Right renal cortex interstitium (tissue), 3 donors: ENCODE measurements at places on chromosomes 12 and 14. TPM values are rescaled to one million over a fixed set of nuclear protein-coding genes. Genes with fewer than 3 reads are reported as not detected.
A peak's percentile ranks its signal among the peaks of the same experiment; 100 is the strongest.

- no peak for DNase-seq
These were observed 165.5 kb upstream of the DYRK2 start for GRCh38 chr12:67482751-67483661.

- no peak for DNase-seq
These were observed 260.9 kb downstream of the VRK1 start for GRCh38 chr14:97058074-97058467.

GRCh38 chr12:107822356-107822755 lies 47.9 kb downstream of the ASCL4 start:
- DNase-seq: no peak

DNA sequence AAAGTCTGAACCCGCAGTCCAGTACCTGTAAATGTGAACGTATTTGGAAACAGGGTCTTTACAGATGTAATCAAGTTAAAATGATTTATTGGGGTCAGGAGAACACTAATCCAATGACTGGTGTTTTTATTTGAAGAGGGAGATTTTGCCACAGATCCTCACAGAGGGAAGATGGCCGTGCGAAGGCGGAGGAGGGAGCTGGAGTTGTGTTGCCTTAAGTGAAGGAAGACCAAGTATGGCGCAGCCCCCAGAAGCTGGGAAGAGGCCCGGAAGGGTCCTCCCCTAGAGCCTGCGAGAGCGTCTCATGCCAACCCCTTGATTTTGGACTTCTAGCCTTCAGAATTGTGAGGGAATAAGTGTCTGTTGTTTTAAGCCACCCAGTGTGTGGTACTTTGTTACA lies 102.8 kb upstream of the NUDT4 start:
- DNase-seq: no peak

DNA sequence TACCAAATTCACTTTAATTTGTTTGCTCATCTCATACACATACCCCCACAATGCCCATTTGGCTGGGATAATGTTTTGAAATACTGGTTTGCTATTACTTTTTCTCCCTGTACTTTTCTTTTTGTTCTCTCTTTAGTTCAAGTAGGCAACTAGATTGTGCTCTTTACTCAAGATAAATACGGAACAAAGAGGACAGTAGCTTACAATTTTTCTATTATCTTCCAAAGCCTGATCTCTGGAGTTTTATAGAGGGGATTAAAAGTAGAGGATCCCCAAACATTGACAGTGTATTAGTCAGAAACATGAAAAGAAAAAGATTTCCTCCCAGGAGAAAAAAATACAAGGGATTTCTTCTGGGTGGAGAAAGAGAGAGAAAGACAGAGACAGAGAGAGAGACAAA lies 102.1 kb upstream of the FSCB start:
- no peak for DNase-seq

DNA sequence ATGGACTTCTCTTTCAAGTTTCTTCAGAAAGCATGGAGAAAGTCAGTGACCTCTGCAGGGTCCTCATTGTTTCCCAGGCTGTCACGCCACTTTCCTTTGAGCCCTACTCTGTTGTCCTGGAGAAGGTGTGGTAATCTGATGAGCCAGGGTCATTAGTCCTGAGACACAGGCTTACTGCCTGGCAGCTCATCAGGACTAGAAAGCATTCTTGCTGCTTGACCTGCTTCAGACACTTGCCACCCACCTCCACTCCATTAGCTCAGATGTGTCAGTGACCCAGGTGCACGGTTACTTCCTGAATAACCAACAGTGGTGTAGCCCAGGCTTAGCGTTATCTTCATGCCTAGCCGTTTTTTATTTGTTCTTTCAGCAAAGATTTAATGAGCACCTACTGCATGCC lies 93.9 kb downstream of the FGD4 start:
- DNase-seq: no peak

GRCh38 chr14:104344818-104345620 lies 206.6 kb downstream of the KIF26A start:
- DNase-seq: no peak

- DNase-seq: no peak
These were observed 70.3 kb upstream of the SCN8A start for GRCh38 chr12:51520576-51521325.

- no peak for DNase-seq
These were observed 77.0 kb downstream of the GTF2A1 start for GRCh38 chr14:81143793-81144192.

GRCh38 chr12:81303935-81304334 lies 226.1 kb downstream of the ACSS3 start:
- no peak for DNase-seq

DNA sequence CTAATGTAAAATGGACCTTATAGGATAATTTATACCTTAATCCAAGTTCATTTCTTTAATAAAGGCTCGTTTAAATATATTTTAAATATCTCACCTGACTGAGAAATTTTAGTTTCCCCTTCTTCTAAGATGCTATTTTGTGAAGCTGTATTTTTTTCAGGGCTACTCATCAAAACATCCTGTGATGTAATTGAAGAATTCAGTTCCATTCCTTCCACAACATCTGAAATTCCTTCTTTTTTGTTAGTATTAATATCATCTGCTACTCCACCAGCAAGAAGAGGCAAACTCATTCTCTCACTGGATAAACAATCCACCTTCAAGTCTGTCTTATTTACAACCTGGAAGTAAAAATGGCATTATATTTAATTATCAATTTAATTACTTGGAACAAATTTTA lies 22.5 kb downstream of the LGALS3 start:
- no peak for DNase-seq

- DNase-seq: peak; percentile 23
These were observed 699 bp downstream of the KTN1 start for GRCh38 chr14:55580470-55581341.

DNA sequence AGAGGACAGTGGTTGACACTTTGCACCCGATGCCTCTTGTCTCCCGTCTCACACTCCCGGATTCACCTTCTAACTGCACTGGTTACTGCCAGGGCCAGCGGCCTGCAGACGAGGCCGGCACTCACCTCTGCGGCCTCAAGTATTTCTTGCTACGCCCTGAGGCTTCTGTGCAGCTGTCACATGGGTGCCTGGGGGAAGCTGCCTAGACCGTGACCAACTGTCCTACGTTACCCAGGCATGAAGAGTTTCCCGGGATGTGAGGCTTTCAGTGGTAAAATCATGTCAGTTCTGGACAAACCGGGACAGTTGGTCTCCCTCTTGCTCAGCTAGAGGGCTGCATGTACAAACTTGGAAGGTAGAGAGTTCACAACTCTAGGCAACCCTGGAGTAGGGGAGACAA lies 274.5 kb downstream of the GLT1D1 start:
- DNase-seq: no peak

DNA sequence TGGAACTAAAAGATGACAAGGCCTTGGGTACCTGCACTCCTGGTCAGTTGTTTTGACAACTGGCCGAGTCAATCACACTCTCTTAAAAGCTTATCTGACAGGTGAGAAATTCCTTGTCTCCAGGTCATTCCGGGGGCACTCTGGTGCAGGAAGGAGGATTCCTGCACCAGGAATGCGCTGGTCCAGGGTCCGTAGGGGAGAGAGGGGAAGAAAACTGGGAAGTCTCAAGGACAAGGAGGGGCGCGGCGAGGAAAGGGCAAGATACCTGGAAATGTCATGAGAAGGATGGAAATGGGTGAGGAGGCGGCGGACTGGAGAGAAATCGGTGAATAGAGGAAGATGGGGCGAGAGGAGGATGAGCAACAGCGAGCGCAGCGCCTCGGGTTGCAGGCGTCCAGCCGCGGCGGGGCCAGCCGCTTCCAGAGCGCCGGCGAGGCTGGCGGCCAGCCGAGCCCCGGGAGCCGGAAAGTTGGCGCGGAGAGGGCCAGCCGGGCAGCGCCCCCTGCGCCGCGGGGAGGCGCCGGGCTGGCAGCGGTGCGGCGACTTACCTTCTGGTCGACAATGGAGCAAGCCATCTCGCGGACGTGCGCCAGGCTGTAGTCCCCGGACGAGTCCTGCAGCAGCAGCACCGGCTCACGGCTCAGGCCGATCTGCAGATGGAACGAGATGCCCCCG lies 809 bp downstream of the PRKD1 start:
- DNase-seq: no peak

DNA sequence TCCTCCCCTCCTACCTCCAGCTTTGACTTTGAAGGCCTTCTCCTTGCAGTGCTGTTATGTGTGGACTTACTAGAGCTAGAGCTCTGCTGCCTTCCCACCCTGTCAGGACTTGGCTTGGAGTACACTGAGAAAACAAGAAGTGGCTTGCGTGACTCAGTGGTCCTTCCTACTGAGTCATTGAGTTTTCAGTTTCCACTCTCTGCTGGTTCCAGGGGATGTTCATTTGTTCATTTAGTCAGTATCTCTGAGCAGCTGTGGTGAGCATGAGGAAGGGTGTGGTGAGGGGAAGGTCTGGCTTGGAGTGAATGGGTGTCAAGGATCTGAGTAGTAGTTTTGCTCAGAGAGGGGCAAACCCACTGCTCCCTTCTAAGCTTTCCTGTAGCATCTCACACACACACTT lies 17.2 kb upstream of the ELK3 start:
- DNase-seq: no peak

- no peak for DNase-seq
These were observed 86.8 kb downstream of the SOX5 start for GRCh38 chr12:23862701-23863100.

GRCh38 chr12:59600171-59600570 lies 4.3 kb downstream of the SLC16A7 start:
- DNase-seq: no peak

DNA sequence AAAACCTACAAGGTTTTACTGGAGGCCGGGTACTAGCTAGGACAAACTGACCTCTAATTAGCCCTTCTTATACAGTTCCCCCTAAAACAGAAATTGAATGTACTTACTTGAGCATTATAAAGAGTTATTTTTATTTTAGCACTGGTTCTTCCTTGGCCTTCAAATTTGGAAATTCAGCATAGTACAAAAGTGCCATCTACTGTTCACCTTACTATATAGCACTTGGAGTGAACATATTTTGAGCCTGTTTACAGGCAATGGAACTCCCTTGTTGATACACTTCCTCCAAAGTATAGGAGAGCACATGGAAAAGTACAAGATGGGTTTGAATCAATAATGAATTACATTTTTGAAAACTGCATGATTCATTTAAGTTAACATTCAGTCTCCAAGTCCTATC lies 3.9 kb upstream of the POC1B start:
- no peak for DNase-seq

DNA sequence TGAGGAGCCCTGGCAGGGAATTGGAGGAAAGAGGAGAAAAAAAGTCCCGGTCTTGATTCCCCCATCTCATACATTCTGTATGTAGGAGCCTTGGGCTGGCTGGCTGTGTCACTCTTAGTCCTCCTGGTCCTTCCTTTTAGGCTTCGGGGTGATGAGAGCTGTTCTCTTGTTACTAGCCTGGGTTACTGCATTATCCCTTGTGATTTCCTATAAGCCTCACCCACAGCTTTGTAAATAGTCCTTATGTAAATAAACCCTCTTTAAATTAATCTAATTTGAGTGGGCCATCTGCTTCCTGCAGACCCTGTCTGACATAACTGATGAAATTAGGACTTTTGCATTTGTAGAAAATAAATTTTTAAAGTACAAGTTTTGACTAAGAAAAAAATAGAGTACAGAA lies 19.2 kb downstream of the DNM1L start:
- DNase-seq: no peak

GRCh38 chr14:27917896-27918295 lies 848.7 kb upstream of the FOXG1 start:
- no peak for DNase-seq

GRCh38 chr14:103095210-103095778 lies 769 bp downstream of the EXOC3L4 start:
- DNase-seq: no peak

DNA sequence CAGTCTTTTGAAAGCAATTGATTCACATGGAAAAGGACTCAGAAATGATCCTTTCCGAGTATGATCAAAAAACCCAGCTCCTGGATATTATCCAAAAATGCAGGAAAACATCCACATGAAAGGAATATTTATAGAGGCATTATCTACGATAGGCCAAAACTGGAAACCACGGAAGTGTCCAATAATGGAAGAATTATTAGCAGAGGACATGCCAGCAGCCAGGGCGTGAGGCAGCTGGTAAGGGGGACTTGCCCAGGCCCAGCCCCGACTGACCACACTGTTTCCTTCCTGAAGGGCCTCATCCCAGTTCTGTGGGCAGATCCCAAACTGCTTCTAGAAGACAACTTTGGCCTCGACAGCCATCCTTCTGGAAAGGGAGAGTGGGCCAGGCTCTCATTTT lies 20.5 kb downstream of the ACTN1 start:
- no peak for DNase-seq

- no peak for DNase-seq
These were observed 248.8 kb downstream of the KCNH5 start for GRCh38 chr14:62796431-62796830.

DNA sequence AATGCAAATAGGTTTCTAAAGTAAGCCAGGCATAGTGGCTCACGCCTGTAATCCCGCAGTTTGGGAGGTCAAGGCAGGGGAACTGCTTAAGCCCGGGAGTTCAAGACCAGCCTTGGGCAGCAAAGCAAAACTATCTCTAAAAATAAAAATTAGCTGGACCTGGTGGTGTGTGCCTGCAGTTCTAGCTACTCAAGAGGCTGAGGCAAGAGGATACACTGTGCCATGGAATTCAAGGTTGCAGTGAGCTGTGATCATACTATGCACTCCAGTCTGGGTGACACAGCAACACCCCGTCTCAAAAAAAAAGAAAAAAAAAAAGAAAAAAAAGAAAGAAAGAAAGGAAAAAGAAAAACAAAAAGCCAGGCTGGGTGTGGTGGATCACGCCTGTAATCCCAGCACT lies 46.3 kb downstream of the HECTD1 start:
- no peak for DNase-seq

GRCh38 chr14:53375599-53375998 lies 222.5 kb upstream of the DDHD1 start:
- no peak for DNase-seq

DNA sequence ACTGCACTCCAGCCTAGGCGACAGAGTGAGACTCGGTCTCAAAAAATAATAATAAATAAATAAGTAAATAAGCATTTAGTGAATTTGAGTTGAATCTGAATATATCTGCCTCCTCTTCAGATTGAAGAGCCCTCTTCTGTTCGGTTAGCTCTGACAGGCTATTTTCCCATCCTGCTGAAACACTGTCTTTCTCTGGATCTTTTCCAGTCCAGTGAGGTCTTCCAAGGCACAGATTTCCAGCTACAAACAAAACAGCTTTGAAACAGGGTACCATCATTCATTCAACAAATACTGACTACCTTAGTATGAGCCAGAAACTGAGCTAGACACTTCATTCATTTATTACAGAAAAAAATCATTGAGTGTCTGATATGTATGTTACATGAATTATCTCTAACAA lies 7.2 kb upstream of the SPRYD3 start:
- no peak for DNase-seq

DNA sequence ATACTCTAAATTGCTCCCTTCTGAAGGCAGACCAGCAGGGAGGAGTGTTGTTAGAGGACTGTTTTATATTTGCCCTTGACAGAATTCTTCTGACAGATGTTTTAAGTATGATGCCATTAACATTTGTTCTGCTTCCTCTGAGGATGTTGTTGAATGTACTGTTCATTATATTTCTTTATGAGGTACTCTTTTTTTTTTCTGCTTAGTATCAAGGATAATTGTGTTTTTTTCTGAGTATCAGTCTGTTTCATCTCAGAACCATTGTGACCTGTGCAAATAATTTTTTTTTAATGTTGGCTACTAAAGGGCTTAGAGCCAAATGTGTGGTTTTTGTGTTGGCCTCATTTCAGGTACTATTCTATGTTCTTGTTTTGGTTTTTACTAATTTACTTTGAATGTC lies 10.6 kb downstream of the METAP2 start:
- DNase-seq: no peak

GRCh38 chr14:53054457-53054856 lies 98.7 kb downstream of the DDHD1 start:
- no peak for DNase-seq

The MRPL51 gene
- 191 TPM for polyA plus RNA-seq

The SPIC gene
- polyA plus RNA-seq: not detected

The LIN7A gene
- 19.9 TPM for polyA plus RNA-seq

The SCNN1A gene
- polyA plus RNA-seq: 68.1 TPM

The SERPINA10 gene
- polyA plus RNA-seq: 0.13 TPM

The PTPN6 gene
- polyA plus RNA-seq: 19.0 TPM
